ENCODE measurements at places on chromosomes 13 and 19.
A peak's percentile ranks its signal among the peaks of the same experiment; 100 is the strongest.

DNA sequence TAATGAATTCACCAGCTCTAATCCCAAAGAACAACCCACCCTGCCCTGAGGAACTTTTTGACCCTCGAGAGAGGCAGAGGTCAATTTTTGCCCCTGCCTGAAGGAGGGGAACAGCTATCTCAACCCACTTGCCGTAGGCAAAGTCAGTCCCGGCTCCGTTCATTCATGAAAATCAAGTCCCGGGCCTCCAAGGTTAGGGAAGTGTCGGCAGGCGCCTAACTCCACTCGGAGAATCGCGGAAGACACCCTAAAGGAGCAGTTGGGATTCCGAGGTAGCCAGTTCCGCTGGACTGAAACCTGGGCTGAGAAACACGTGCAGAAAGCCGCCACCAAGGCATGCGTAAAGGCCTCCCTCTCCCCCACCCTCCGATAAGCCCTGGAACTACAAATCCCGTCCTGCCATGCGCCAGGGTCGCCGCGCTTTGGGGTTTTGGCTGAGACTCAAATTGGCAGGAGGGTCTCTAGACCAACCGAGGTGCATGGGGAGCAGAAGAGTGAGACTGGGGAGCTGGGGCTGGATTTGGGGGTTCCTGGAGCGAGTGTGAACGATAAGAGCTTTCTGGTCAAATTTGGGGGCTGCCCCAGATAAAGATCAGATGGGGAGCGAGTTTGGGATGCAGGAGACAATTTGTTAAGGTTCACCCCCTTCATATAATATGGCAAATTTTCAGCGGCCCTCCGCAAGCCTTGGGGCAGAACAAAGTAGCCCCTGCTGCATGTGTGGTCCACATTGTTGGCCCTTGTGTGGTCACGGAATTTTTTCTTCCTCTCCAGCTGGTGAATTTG lies at the start of gene TNPO2:
TSS of gene TNPO2 (minus strand) at position 292 of the 786 bp plus-strand sequence. CDS start 2,955 bp downstream, outside the sequence.
- peak; percentile 50 for DNase-seq

- no peak for DNase-seq
Observed at GRCh38 chr19:3608750-3609322, 2.2 kb upstream of the TBXA2R start.

- DNase-seq = no peak
Observed at GRCh38 chr19:36128392-36128736, 11.5 kb upstream of the CAPNS1 start.

DNA sequence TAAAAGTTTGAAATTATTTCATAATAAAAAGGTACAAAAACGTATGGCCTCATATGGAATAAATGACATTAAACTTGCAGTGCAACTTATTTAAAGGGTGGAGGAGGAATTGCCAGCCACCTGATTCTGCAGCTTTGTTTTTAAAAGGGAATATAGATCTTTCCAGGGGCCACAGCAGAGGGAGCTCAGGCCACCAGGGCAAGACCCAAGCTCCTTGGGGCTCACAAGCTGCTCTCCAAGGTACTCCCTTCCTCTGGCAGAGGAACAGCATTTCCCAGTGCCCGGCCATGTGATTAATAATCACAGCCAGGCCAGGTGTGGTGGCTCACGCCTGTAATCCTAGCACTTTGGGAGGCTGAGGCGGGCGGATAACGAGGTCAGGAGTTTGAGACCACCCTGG lies 6.2 kb downstream of the ACOD1 start:
- DNase-seq = no peak

- no peak for DNase-seq
Observed at GRCh38 chr13:108850691-108851090, 221.3 kb downstream of the MYO16 start.

DNA sequence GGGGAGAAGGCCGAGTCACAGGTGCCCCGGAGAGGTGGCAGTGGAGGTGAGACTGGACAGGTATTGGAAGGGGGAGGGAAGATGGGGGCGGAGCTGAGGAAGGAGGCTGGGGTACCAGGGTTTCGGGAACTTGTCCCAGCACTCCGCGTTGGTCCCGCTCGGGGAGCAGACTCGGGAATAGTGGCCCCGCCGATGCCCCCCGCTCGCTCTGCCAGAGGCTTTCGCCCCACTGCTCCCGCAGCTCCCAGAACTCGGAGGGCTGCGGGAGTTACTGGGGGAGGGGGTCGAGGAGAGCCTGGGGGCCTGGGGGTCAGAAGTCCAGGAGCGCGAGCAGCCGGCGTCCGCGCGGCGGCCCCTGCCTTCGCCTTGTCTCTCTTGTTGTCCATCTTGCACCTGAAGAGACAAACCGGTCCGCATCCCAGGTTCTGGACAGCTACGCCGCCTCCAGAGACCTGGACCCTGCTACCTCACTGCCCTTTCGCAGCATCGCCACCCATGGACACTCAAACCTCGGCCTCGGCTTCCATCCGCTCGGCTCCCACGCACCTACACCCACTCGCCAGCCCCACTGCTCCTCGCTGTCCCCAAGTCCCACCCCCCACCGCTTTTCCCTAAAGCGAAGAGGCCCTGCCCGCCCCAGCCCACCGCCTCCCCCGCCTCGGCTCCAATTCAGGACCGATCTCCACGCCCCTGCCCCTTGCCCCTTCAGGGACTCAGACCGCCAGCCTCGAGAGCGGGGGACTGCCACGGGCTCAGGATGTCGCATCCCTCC lies 700 bp downstream of the PRR36 start:
- no peak for DNase-seq

GRCh38 chr13:97003071-97003470 lies 8.8 kb upstream of the OXGR1 start:
- DNase-seq = no peak

DNA sequence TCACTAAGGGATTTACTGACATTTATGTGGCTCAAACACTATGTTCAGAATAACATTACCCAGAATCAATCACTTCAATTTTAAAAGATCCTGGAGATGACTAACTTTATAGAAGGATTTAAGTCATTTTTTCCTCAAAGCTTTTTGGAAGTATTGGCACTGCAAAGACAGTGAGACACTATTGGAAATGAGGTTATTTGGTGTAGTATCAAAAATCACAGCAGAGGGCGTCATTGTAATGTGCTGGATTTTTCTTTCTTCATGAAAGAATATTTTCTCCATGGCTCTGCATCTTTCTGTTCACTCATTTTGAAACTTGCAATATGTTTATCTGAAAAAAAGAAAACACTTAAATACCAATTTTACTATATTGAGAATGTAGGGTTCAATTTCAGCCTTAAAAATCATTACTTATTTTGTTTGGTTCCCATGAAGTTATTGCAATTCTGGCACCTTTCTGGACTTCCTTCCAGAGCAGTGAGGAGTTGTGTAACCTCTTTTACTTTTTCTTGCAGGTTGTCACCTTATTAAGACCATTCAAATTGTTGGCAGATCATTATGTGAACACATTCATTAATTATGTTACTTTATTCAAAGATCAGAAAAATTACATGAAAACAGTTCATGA lies 3.7 kb upstream of the CSNK1A1L start:
- DNase-seq = no peak

DNA sequence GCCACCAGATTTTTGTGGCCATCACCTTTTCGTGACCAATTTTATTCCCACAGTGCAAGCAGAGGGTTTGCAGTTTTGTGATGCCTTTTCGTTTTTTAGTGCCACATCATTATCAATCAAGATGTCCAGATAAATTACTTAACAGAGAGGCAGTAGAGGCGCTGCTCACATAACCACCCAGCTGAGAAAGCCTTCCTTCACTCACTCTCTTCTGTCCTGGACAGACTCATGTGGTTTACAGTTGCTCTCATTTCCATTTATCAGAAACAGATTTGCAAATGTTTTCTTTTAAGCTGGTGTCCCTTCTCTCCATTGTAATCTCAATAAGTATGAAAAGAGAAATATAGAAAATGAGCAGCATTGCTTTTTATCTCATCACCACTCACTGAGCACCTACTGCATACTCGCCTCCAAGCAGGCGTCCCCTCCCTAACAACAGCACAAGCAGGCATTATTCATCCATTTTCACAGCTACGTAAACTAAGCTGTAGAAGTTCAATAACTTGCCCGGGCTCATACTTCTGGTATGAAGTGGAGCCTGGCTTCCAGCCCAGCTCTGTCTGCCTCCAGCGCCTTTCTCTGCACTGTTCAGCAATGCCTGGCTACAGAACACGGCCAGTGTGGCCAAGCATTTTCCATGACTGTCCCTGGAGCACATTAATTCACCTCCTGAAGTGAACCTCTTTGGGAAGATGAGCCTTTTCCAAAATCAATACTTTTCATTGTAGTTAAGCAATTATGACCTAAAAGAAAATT lies 34.6 kb upstream of the KATNAL1 start:
- no peak for DNase-seq

GRCh38 chr13:40517486-40518480 lies 148.7 kb downstream of the FOXO1 start:
- DNase-seq = no peak

- DNase-seq = no peak
Observed at GRCh38 chr19:6660930-6661329, 9.0 kb downstream of the TNFSF14 start.

- DNase-seq = no peak
Observed at GRCh38 chr19:50725218-50725910, 2.2 kb downstream of the CLEC11A start.

DNA sequence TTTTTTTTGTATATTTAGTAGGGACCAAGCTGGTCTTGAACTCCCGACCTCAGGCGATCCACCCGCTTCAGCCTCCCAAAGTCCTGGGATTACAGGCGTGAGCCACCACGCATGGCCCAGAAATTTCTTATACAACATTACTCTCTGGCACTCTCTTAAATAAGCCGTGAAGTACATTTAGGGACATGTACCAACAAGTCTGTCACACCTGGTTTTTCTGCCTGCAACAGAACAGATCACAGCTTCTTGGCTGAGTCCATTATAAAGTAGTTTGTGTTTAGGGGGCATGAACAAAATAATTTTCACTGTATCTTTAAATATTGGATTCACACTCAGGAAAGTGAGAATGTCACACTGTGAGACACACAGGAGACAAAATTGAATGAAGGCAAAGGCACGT lies 1567.3 kb downstream of the SLITRK5 start:
- no peak for DNase-seq

- no peak for DNase-seq
Observed at GRCh38 chr13:34322014-34322742, 504.2 kb downstream of the RFC3 start.

- DNase-seq = no peak
Observed at GRCh38 chr13:32829676-32830335, 186.4 kb upstream of the KL start.

GRCh38 chr13:33865945-33866344 lies 48.0 kb downstream of the RFC3 start:
- no peak for DNase-seq

GRCh38 chr13:32278426-32278825 lies 36.7 kb downstream of the ZAR1L start:
- DNase-seq = no peak

- no peak for DNase-seq
Observed at GRCh38 chr13:109636736-109637135, 149.6 kb downstream of the IRS2 start.

DNA sequence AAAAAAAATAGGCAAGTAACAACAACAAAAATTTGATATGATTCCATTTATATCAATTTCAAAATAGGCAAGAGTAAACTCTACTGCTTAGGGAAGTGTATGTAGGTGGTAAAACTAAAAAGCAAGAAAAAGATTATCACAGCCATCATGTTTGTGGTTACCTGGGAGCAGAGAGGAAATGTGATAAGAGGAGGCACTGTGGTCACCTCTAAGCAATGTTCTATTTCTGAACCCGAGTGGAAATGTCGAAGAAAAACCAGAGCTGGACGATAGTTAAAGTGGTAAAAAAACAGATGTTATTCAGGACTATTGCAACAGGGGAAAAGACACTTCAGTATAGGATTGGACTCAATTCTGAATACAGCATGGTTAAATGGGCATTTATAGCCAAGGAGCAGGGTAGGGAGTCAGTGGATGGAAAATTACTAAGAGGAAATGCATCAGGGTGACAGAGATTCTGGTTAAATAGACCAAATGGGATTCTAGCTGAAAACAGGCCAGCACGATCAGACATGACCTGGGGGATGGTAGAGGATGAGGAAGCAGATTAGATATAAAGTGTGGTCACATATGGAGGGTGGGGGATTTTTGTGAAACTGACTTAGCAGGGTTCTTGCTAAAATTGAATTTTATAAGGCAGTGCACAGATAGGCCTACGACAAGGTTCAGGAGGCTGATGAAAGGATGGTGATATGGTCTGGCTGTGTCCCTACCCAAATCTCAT lies 6.0 kb upstream of the TEX30 start:
- no peak for DNase-seq

- DNase-seq = no peak
Observed at GRCh38 chr13:41099986-41100385, 32.6 kb downstream of the KBTBD6 start.

DNA sequence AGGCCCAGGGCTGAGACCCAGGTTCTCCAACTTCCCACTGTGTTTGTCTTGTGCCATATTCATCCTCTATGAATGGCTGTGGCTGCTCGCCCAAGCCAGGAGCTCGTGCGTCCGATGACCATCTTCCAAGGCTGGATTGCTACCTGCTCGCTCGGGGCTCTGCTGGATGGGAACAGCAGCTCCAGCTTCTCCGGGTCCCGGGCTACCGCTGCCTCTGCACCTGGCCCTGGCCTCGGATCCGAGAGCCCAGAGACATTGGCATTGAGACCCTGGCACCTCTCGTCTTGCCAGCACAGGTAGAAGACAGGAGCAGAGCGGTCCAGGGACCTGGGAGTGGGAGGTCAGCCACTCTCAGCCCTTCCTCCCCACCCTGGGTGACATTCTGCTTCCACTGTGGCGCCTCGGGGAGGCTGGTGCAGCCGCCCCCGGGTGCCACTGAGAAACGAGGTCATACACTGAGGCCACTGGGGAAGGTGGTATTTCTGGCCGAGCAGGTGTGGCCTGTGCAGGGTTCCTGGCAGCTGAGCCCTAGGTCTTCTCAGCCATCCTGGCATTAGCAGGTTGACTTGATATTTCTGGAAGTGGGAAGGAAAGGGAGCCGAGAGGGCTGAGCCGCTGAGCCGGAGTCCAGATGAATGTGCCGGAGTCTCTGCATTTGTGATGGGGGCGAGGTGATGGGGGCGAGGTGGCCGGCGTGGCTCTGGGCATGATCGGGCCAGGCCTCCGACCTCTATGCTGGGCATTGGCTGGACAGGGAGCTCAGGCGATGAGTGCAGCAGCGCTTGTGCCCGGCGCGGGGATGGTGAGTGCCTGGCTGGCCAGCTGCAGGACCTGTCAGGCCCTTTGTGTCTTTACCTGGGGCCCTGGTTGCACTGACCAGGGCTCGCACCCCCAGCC lies 18.6 kb downstream of the NDUFB7 start:
- no peak for DNase-seq
